ENCODE measurements at places on chromosomes 7 and 10.

GRCh38 chr10:77253147-77253545 is 384.5 kb downstream of the KCNMA1 start:
- DNase-seq, result no peak

DNA sequence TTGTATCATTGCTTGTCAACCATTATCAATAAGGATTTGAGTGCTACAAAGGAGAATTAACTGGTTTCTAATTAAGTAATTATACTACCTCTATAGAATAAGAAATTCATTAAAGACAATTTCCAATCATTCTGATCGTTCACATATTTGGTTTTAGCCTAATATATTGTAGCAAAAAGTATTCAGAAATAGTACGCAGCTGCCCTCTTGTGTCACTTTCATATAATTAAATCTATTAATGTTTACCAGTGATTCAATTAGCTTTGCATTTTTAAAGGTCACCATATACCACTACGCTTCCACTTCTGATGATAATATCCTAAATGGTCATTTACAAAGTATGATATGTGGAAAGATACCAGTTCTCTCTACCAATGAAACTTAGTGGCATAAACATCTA is 128.3 kb downstream of the NEBL start:
- DNase-seq, result peak; percentile 23

- DNase-seq, result no peak
These were observed 2.5 kb downstream of the DYNC2I1 start for GRCh38 chr7:158858592-158859503.

DNA sequence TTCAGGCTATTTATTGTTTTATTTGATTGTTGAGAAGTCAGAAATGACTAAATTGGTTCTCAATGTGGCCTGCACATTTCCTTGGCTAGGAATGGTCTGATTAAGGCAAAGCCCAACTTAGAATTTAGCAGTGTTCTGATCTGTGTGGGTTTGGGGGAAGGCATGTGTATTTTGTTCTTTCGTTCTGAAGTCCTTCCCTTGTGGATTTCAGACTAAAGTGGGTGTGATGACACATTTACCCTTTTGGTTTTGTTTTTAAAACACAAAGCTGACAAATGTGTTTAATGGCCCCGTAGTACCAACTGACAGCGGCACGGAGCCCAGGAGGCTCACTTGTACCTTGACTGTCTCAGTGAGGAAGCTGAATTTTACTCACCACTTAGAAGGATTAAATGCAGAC is 452.3 kb upstream of the GALNT17 start:
- no peak for DNase-seq

DNA sequence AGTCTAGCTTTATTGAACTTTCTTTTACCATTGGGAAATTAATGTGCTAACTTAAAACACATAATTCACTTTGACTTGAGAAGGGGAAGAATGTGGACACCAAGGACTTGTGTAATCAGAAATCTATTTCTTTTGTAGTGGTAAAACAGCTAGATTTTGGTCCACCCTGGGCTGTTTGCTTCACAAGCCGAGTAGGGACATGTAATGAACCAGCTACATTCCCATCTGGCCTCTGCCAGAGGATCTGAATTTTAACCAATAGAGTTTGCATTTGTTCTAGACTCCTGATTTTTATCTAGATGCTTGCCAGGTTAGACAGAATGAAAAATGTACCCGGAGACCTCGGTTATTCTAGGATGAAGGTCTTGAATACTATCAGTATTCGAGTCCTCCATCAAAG is 1.9 kb downstream of the CACNB2 start:
- no peak for DNase-seq

DNA sequence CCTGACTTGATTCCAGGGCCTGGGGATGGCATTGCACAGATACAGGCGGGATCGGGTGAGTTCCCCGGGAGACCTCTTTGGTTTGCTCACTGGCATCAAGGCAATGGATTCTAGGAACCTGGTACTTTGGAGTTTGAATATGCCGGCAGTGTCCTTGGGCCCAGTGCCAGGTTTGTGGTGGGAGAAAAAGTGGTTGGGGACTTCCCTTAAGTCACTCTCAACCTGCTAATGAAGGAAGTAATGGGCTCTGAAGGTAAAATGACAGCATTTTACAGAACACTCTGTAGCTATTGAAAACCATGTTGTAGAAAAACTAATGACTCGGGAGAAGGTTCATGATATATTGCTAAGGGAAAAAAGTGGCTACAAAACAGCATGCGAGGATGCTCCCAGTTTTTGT is 129.9 kb downstream of the CFAP58 start:
- no peak for DNase-seq

DNA sequence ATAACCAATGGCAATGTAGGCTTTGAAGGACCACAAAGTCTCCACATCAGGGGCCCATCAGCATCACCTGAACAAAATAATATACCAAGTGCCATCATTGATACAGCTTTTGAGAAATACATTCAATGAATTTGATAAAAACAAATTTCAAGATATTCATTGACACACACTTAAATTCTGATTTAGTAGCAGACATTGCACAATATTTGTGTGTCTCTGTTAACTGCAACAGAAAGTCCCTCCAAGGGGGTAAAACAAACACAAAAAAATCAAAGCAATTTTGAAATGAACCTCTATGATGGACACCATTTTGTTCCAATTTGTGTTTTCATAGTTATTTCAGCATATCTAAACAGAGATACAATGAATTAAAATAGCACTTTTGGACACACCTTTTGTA is 86.8 kb upstream of the RSU1 start:
- no peak for DNase-seq

GRCh38 chr7:151083071-151083823 is at the start of gene TMUB1:
TMUB1 (minus strand) TSS chr7:151083493; CDS start chr7:151082563, 930 bp downstream.
- peak; percentile 73 for DNase-seq

GRCh38 chr7:77335581-77335980 is 80.6 kb downstream of the GSAP start:
- DNase-seq, result no peak

DNA sequence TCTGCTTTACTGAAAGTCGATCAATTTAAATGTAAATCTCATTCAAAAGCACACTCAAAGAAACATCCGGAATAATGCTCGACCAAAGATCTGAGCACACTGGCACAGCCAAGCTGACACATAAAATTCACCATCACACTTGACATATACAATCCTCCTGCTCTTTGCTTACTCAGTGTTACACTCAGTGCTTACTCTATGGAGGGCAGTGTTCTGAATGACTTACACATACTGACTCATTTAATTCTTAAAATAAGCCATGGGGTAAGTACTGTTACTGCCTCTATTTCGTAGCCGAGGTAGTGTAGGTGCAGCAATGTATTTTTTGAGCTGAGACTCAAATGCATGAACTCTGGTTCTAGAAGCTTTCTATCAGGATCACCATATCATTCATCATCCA is 421.5 kb upstream of the LRRN3 start:
- no peak for DNase-seq

- DNase-seq, result no peak
These were observed 173.0 kb downstream of the HERPUD2 start for GRCh38 chr7:35521941-35522340.

DNA sequence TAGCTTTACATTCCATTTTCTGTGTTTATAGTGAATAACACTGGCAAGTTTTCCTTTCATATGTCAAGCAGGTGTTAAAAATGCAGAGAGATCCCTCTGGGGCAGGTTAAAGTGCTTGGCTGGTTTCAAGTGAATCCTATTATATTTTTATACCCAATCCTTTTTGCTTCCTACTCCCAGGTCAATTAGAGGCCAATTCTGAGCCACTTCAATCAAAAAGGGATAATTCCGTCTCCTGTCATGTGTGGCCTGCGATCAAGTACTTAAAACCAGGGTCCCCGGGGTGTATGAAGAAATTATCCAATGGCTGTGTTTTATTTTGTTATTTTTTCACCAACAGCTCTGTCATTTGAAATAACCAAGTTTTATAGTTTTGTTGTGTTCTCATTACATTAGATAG is 313.2 kb downstream of the PRPF18 start:
- no peak for DNase-seq

GRCh38 chr10:70761727-70762350 is 23.3 kb downstream of the TBATA start:
- no peak for DNase-seq

DNA sequence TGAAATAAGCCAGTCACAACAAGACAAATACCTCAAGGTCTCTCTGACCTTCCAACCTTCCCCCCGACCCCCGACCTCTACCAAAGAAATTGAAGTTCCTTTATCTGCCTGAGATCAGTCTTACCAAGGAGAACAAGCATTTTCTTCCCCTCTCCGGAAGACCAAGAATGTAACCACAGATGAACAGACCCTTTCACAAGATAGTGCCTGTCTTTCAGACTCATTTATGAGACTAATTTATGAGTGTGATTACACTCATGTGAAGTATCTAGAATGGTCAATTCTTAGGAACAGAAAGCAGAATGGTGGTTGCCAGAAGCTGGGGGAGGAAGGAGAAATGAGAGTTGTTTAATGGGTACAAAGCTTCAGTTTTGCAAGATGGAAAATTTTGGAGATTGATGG is 108.9 kb upstream of the MKLN1 start:
- DNase-seq, result no peak

DNA sequence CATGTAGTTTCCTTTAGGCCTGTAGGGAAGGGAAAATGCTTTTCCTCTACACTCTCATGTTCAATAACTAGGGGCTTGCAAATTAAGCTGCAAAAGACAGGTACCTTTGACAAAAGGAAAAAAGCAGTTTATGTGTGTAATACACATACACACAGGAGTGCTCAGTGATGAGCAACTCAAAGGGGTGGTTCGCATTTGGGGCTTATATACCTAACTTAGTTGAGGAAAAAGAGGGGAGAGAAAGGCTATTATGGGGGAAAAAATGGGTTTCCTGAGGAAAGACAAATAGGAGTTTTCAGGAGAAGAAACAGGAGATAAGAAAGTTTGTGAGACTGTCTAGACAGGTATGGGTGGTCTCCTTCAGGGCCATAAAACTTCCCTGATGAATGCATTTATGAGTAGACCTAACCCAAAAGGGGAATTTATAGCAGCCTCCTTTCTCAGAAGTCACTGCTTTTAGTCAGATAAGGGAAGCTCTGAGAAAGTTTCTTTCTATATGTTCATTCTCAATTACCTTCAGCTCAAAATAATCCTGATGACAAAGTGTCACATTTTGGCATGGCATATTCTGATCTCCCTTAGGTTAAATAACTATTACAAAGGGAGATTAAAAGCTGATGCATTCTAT is 55.2 kb upstream of the EZH2 start:
- DNase-seq, result peak; percentile 39

- no peak for DNase-seq
These were observed 50.6 kb upstream of the STEAP4 start for GRCh38 chr7:88357294-88357693.
